ENCODE measurements at places on chromosomes 5 and 9.

GRCh38 chr9:97786341-97786740 lies 66.7 kb upstream of the FOXE1 start:
- DNase-seq = no peak

DNA sequence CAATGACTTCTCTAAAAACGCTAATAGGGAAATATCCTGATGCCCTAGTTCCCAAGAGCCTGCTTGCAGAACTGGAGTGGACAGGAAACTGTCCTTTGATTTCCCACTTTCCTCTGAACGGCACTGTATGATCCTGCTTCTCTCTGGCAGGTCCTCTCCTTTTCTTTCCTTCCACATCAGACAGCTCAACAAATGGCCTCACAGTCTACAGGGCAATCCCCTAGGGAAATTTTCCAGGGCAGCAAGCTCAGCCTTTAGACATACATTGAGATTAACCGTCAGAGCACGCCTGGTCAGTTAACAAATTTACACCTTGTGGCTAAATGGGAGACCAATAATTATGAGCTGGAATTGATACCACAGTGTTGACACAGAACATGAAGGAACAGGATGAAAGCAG lies 164.9 kb downstream of the SLC24A2 start:
- DNase-seq = no peak

- no peak for DNase-seq
These were observed 16.9 kb downstream of the NNT start for GRCh38 chr5:43619911-43620310.

DNA sequence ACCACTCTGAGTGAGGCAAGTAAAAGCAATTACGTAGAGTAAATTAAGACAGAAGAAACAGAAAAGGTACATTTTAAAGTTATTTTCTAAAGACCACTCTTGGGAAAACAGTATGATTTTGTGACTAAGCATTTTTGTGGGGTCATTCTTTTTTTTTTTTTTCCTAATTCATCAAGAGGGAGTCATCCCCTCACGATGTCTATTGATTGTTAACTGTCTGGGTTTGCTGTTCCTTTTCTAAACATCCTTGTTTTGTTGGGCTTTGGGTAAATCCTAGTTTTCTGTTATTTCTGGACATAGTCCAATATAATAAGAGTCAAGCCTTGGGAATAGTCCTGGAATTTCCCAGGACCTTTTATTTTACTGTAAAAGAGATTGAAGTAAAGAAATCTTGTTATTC lies 63.8 kb downstream of the ANKRD55 start:
- no peak for DNase-seq

DNA sequence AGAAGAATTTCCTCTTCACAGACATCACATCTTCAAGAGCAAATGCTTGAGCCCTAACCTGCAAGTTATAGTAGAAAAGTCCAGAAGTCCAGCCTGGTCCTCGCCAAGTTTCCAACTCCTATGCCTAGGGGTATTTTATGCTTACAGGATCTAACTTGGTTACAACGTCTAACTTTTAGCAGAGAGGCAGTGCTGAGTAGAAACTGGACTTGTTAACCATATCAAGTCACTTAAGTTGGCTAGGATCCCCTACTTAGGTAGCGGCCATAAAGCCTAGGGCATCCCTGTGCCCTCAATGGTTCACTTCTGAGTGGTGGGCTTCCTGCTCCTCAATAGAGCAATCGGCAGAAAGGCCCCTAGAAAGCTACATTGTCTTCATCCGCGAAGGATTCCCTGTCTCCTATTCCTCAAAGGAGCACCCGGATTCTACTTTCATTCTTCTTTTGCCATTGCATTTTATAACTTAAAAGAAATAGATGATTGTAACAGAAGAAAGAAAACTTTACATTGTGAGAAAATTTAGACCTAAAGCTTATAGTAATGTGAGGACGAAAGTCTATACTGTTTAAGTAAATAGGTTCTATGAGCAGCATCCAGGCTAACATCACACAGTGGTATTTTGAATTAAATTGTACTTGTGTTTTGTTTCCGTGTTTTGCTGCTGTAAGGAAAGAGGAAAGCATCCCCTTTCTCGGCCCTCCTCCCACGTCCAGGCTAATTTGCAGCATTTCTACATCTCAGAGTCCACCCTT lies 1.3 kb upstream of the MTAP start:
- no peak for DNase-seq

DNA sequence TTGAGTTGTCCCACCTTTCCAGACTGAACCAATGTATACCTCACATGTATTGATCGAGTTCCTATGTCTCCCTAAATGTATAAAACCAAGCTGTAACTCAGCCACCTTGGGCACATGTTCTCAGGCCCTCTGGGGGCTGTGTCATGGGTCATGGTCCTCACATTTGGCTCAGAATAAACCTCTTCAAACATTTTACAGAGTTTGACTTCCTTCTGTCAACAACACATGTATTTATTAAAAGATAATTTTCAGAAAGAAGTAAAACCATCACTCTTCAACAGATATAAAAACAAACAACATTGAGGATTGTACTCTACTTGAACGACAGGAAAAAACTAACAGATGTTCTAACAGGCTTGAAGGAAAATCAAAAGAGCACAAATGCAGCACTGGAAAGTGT lies 4.5 kb downstream of the CMBL start:
- DNase-seq = no peak

DNA sequence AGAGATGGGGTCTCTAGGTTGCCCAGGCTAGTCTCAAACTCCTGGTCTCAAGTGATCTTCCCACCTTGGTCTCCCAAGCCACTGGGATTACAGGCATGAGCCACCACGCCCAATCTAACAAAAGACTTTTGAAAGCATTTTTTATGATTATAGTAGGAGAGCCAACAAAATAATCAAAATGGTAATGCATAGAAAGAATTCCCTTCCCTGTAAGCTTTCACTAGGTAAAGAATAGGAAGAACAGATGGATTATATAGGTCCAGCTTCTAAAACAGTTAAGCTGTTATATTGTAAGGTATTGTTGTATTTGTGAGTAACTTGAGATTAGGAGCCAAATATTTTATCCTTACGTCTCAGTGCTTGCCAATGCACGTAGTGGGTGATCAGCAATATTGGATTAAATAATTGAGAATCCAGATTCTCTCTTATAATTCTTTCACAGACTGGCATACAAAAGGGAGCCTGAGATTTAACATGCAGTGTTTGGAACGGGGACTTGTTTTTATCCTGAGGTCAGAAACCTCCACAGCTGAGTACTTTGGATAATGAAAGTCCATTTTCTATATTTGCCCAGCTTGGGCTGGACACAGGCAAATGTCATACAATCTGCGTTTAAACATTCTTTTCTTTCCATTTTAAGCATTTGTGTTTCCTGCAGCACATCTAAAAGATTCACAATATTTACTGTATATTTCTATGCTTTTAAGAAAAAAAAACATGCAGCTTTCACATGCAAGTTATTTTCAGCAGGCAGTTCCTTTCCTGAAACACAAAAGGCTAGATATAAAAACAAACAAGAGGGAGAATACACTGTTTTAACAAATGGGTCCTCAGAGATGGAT lies 238.4 kb downstream of the ARRDC3 start:
- no peak for DNase-seq

DNA sequence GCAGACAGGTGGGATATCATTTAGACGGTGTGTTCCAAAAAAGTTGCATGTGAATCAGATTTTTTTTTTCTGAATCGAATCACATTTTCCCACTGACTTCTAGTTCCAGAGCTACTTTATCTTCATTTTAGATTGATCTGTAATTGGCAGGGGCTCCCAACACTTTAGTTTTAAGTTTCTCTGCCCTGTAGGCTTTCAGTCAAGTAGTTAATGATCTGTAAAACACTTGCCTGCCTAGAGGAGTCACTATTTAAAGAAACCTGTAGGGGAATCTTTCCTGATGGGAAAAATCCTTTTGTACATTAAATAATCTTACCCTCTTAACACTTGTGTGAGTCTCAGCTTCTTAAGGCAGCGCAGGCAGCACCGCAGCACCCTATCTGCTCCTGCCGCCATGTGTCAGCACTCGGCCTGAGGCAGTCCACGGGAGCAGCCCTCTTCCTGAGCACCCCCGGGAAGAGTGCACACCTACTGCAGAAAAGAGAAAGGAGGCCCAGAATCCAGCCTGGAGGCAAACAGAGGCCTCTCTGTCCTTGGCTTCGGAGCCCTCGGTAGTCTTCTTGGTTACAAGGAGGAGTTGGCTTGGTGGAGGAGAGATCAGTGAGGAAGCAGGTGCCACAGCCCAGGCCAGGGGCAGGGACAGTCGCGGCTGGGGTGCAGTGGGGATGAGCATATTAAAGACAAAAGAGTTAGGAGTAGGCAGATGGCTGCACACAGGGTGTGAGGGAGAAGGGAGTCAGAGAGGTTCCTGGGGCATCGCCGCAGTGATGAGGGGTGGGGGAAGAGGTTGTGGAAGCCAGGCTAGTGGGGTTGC lies 209.3 kb downstream of the GAPVD1 start:
- DNase-seq = no peak

DNA sequence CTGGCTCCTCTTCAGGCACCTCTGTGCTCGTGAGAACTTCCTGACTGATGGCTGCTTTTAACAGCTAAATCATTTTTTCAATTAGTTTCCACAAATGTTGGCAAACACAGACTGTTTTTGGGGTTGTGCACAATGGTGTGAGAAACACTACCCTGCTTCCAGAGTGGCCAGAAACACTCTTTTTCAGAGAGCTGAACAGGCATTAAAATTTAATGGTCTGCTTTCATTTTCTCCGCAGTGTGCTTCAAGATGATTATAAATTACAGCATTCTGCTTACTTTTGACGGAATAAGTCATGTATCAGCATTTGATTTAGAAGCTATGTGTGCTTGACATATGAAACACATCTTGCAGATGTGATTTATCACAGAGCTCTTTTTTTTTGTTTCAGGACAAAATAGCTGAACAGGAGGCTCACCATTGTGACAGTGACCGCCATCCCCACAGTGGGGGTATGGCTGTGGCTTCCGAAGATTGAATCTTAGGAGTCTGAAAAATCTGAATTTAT lies 454.5 kb upstream of the ZNF608 start:
- no peak for DNase-seq

DNA sequence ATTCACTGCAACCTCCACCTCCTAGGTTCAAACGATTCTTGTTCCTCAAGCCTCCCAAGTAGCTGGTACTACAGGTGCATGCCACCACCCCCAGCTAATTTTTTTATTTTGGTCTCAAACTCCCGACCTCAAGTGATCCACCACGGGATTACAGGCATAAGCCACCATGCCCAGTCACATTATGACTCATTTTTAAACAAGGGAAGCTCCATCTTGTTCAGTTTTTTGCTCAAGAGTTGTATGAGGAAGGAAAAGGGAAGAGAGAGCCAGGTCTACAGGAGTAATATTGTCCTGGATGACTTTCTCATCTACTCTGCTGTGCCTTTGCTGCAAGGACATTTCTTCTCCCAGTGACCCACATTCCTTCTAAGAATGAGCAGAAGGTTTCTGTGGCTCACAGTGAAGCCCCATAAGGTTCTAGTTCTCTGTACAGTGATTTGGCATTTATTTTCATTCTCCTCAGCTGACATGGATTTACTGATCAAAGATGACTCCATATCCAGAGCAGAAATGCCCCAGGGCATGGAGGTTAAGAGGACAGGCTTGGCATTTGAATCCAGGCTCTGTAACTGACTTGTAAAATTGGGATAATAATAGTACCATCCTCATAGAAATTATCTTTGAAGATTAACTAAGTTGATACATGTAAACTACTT lies 153.5 kb downstream of the CDH6 start:
- no peak for DNase-seq

GRCh38 chr5:4405614-4406219 lies 734.4 kb upstream of the ADAMTS16 start:
- no peak for DNase-seq

- no peak for DNase-seq
These were observed 22.4 kb downstream of the TRIO start for GRCh38 chr5:14165375-14166106.

DNA sequence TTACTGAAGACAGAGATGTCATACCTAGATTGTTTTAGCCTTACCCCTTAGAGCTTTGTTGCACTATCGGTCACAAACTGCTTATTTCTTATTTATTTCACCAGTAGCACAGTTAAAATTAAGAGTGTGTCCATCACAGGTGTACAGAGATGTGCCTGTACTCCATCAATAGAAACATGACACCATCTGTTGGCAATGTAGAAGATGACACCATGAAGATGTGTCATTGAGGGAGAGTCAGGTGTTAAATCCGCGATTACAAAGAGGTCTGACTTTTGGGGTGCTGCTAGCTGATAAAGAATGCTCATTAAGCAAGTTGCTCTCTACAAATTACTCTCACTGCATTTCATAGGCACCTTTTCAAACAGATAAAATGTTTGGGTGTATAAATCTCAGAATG lies 164.4 kb downstream of the SMARCA2 start:
- DNase-seq = no peak

DNA sequence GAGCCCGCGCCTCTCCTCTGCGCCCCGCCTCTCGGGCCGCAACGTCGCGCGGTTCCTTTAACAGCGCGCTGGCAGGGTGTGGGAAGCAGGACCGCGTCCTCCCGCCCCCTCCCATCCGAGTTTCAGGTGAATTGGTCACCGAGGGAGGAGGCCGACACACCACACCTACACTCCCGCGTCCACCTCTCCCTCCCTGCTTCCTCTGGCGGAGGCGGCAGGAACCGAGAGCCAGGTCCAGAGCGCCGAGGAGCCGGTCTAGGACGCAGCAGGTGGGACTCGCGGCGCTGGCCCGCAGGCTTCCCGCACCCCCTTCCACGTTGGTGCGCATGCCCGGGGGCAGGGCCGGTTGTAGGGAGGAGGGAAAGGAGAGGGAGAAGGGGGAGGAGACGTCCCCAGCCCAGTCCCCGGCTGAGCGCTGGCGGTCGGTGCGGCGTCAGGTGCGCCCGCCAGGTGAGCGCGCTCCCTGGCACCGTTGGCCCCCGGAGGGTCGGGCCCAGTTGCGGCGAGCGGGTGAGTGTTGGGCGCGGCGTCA lies at the start of gene OCLN:
TSS of gene OCLN (plus strand) at position 400 of the 532 bp plus-strand sequence. CDS start 11,455 bp downstream, outside the sequence.
- DNase-seq = no peak

DNA sequence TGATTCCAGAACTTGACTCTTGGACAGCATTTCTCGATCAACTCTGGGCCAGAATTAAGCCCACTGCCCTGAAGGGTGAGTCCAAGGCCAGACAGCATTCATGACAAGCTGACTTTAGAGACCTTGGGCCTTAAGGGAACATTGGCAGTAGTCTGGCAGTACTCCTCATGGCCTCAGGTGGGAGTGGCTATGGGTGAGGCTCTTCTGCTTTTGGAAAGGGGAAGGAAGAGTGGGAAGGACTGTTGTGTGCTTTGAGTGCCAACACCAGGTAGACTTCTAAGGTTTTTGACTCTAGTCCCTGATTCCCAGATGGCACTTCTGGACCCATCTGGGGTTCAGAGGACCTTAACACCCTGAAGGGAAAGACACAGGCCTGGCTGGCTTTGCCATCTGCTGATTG lies 530.4 kb downstream of the ACTL7B start:
- DNase-seq = no peak

GRCh38 chr9:79346350-79347020 lies 225.3 kb upstream of the TLE4 start:
- no peak for DNase-seq

GRCh38 chr5:173557123-173557903 lies 59.1 kb downstream of the BOD1 start:
- no peak for DNase-seq

All from stimulated activated CD8-positive, alpha-beta memory T cell treated with anti-CD3 and anti-CD28 coated beads, Interleukin-4, amount 100 ng/mL, for 4 hours (primary cell).